ENCODE measurements at places on chromosomes 5 and 9. TPM values are rescaled to one million over a fixed set of nuclear protein-coding genes. Genes with fewer than 3 reads are reported as not detected.

Gene CTSL
- 349 TPM for total RNA-seq

Gene QSOX2
- total RNA-seq, result 18.5 TPM

Gene CEL
- total RNA-seq, result 0.28 TPM

DNA sequence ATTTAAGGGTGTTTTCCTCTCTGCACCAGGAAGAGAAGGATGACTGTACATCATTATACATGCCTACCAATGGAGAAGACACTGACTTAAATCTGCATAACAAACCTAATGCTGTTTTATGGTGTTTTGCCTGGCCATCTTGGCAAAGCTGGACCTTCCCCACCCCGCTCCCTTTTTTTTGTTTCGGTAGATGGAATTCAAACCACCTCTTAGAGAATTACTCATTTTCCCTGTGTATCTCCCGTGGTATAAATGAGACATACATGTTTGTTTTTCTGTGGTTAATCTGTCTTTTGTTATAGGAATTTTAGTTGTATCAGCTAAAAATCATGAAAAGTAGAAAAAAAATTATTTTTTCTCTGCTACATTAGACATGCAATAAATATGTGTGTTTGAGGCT lies 28.8 kb downstream of the IL12B start:
- no peak for DNase-seq

DNA sequence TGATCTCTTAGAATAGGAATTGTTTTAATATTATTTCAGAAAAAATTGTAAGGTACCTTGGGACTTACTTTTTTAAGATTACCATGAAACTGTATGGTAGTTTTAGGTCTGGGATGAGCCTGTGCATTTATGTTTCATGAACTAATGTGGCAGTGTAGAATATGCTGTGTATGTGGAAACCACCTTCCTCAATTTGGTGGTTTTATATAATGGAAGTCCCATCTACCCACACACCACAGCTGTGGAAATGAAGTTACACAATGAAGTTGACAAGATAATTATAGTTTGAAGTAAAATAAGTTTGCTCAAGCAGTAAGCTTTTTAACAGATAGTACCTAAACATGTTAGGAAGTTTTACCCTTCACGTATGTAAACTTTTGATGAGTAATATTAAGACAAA lies 24.4 kb downstream of the WDR36 start:
- no peak for DNase-seq

DNA sequence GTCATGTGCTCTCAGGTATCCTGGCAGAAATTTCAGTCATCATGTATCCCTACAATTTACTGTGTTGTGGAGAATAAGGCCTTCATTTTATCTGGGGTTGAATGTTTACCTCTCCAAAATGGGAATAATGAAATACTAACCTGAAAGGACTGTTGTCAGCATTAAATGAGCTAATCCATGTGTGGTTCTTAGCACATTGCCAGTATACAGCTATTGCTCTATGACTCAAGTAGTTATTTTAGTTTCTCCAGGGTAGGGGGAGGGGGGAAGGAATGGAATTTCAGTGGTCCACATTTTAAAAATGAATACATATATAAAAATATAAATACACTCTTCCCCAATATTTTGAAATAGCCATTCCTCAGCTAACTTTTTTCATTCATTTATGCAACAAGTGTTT lies 3.5 kb downstream of the PAM start:
- DNase-seq, result no peak

DNA sequence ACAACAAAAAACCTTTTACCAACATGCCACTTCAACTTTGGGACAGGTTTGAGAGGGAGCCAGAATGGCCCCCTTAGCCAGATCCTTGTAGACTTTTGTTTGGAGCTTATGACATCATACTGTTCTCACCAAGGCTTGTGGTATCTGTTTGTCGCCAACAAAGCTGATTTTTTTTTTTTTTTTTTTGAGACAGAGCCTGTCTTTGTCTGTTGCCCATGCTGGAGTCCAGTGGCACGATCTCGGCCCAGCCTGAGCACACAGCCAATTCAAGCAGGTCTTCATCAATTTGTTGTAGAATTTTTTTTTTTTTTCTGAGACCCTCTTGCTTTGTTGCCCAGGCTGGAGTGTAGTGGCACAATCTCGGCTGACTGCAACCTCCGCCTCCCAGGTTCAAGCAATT lies 26.4 kb upstream of the NTNG2 start:
- DNase-seq, result no peak

Gene FOXD4L3
- total RNA-seq, result 0.19 TPM

- DNase-seq, result no peak
Observed at GRCh38 chr9:70481471-70481870, 67.0 kb upstream of the KLF9 start.

Gene ZNF169
- 18.6 TPM for total RNA-seq

Gene ACTBL2
- 0.19 TPM for total RNA-seq

- DNase-seq, result no peak
Observed at GRCh38 chr9:92147030-92147851, 32.0 kb upstream of the SPTLC1 start.

GRCh38 chr9:134291961-134292871 lies 34.0 kb upstream of the RXRA start:
- DNase-seq, result no peak

Gene GABBR2
- total RNA-seq, result not detected

- peak; percentile 67 for DNase-seq
Observed at GRCh38 chr5:176837707-176838115, 27.4 kb downstream of the UNC5A start.

GRCh38 chr5:90690307-90690706 lies 131.7 kb downstream of the ADGRV1 start:
- no peak for DNase-seq

GRCh38 chr5:38576961-38577684 lies 20.7 kb upstream of the LIFR start:
- DNase-seq, result no peak

DNA sequence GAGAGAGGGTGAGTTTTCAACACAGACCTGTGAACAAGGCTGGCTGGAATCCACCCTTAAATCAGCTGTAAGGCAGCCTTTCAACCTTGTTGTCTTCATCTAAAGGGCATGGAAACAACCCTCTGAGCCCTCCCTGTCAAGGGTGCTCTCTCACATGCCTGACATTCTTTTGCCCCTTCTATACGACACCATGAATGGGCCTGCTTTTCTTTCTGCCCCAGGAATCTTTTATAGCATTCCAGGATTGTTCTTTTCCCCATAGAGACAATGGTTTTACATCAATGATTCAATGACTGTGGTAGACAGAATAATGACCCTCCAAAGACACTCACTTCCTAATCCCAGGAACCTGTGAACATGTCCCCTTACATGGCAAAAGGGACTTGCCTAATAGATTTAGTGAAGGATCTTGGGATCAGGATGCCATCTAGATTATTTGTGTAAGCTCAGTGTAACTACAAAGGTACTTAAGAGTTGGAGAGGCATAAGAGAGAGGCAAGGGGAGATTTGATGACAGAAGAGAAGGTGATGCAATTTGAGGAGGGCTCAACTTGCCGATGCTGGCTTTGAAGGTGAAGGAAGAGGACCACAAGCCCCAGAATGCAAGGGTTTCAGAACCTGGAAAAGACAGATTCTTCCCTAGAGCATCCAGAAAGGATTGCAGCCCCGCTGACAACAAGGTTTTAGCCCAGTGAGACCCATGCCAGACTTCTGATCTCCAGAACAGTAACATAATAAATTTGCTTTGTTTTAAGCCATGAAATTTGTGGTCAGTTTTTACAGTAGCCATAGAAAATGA lies 29.2 kb upstream of the HMHB1 start:
- no peak for DNase-seq

Gene CMBL
- 9.4 TPM for total RNA-seq

GRCh38 chr9:70080481-70081119 lies 37.0 kb downstream of the MAMDC2 start:
- DNase-seq, result no peak

DNA sequence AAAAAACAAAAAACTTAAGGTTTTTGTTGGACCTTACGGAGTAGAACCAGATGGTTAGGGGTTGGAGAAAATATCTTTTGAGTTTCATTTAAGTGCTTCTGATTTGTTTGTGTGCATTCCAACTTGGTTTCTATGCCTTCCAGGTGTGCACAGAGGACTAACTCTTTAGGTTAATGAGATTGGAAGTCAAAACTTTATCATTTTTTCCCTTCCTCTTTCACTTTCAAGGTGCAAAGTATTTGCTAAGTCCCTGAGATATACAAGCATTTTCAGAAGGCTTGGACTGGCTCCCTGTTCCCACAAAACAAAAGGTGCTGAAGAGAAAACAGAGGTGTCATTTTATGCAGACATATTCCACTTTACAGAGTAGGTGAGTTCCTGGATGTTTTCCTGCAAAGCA lies 30.3 kb upstream of the CER1 start:
- DNase-seq, result no peak

Gene PCDHB4
- 3.2 TPM for total RNA-seq

Gene SLC22A4
- 2.6 TPM for total RNA-seq

GRCh38 chr9:34431667-34432066 lies 26.7 kb downstream of the FAM219A start:
- no peak for DNase-seq

- DNase-seq, result no peak
Observed at GRCh38 chr9:128470560-128470959, 14.8 kb downstream of the ODF2 start.

- no peak for DNase-seq
Observed at GRCh38 chr5:106167766-106168165, 1503.0 kb downstream of the EFNA5 start.

- DNase-seq, result no peak
Observed at GRCh38 chr9:13728917-13729811, 449.7 kb upstream of the MPDZ start.

- no peak for DNase-seq
Observed at GRCh38 chr9:133585481-133586351, 23.5 kb downstream of the FAM163B start.

Gene RAB24
- total RNA-seq, result 38.9 TPM

DNA sequence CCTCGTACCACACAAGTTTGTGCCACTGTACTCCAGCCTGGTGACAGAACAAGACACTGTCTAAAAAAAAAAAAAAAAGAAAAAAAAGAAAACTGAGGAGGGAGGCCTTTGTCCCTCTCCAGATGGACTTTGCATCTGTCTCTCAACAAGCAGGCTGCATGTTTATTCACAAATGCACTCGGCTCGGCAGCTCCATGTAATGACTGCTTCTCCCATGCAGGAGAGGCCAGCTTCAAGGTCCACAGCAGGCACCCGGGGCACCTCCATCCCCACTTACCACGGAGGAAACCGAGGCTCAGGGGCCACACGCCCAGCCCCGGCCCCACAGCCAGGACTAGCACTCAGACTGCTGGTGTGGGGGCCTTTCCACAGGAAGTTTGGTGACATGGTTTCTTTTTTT lies 13.1 kb upstream of the NCS1 start:
- DNase-seq, result no peak

DNA sequence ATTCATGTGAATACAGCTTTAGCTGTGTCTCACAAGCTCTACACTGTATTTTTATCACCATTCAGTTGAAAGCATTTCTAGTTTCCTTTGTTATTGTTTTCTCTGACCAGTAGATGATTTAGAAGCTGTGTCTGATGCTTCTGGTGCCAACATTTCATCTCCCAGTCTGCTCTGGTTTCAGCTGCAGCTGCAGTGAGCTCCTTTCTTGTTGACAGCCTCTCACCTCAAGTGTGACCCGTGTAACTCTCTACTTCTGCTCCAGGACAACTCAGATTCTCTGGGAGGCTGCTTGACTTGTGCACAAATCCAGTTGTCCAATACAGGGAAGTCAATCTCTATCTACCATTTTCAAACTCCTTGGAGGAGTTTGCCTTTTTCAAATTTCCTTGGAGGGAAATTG lies 504.8 kb downstream of the DIRAS2 start:
- no peak for DNase-seq

DNA sequence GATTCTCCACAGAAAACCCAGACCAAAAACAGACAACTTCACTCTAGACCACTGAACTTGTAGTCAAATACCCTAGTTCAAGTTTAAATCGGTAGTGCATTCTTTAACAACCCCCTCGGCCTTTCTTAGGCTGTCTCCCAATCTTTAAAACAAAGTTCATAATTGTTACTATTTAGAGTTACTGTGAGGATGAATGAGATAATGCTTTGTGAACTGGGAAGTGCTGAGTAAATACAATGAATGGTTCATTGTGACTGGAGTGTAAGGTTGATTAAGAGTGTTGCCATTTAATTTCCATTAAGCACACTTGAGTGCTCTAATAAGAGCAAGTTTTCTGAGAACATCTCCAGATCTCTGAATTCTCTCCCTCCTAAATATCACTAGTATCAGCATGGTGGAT lies 228.8 kb upstream of the PIK3R1 start:
- DNase-seq, result no peak

DNA sequence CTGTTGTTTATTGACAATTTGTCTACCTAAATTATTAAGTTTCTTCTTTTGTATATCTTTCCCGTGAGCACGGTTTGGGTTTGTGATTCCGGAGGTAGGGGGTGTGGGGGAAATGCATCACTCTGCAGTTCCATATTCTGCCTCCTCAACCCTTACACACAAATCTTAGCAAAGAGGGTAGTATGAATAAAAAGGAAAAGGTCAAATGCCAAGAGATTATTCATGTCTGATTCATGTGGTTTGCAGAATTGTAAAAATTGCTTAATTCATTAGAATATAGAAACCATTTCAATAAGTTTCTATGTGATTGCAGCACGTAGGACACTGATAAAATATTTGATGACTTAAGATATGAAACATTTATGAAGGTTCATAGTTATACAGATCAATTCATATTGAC lies 601.9 kb downstream of the SEMA5A start:
- no peak for DNase-seq

- no peak for DNase-seq
Observed at GRCh38 chr5:5306696-5307095, 115.8 kb upstream of the ICE1 start.

DNA sequence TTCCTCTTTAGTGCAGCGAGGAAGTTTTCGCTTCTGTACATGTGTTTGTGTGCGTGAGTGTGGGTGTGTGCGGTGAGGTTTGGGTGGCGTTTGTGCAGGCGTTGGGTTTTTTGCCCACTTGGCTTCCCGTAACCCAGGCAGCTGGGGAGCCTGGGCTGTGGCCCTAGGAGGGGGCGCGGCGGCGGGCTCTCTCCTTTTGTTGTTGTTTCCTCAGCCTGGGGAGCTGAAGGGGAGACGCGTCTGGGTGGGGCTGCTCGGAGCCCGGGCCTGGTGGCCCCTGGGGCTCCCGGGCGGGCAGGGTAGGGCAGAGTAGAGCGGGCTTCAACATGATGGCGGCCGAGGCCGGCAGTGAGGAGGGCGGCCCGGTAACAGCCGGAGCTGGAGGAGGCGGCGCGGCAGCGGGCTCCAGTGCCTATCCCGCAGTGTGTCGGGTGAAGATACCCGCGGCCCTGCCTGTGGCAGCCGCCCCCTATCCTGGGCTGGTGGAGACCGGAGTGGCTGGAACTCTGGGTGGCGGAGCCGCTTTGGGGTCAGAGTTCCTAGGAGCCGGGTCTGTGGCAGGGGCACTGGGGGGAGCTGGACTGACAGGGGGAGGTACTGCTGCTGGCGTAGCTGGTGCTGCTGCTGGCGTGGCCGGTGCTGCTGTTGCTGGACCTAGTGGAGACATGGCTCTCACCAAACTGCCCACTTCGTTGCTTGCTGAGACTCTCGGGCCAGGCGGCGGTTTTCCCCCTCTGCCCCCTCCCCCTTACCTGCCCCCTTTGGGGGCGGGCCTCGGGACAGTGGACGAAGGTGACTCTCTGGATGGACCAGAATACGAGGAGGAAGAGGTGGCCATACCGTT lies 665 bp downstream of the RASA1 start:
- peak; percentile 29 for DNase-seq
